ENCODE measurements at places on chromosomes 7 and 10.

DNA sequence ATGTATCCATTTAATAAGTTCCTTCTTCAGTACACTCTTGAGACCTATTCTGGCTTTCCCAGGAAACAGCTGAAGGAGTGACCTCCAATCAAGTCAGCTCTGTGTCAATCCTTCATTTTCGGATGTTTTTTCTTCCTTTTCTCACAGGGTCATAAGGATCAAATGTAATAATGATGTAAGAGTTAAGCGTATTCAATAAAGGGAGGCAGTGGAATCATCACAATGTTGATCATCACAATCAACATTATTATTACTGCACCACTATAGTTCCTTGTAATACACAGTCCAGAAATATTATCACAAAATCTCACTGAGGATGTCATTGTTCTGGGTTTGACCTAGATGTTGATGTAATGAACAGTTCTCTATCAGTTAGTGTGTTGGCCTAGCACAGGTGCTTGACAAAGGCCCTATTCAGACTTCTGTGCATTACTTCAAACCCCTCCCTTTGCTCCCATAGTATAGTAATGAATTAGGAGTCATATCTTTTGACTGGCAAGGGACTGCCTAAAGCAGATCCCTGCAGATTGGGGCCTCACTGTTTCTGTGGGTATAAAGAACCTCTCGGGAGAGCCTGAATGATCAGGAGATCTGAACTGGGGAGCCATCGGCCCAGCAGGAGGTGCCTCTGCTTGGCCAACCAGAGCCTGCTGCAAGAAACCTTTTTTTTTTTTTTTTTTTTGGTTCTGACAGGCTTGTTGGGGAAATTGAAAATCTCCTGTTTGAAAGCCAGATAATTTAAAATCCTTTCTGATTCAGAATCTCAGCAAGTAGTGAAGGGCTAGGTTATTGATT is 100.6 kb downstream of the KAT6B start:
- DNase-seq = no peak

DNA sequence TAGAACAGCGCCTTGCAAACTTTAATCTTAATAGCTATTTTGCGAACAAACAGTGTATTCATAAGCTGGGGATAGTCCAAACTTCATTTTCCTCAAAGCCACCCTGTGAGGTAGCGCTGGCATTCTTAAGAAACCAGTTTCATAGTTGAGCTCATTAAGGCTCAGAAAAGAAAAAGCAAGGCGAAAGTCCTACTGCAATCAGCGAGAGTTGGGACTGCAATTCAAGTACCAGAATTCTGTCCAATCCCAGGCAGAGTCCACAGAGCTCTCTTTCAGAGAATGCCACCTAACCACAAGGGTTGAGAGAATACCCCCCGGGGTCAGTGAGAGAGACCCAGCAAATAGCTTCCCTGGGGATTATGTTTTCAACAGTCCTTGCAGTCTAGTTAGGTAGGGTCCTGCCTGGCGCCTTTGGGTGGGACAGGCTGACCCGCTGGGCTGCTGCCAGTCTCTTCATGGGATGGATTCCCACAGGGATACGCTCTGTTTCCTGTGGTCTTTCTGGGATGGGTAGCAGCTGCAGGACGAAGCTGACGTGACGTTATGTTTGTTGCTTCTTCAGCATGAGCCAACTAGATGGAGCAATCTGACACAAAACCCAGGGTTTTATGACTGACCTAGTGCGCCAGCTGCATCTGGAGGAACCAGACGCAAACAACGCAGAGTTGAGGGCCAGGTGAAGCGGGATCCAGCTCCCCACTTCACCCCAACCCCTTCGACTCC is 16.0 kb downstream of the BMPER start:
- DNase-seq = no peak

DNA sequence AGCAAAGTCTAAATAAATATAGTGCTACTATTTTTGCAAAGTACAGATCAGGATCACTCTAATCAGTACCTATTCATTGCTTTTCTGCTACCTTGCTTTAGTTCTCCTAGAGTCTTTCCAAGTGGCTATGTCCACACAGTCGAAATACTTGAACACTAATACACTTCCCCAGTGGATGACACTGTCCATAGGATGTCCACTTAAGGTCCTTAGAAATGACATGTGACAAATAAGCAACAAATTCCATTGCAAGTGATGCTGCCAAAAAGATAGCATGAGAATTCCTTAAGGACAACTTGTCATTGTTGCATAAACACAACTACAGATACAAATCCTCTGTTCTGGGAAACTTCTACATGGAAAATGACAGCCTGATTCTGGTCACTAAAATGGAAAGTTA is 93.6 kb downstream of the ANK3 start:
- DNase-seq = no peak

DNA sequence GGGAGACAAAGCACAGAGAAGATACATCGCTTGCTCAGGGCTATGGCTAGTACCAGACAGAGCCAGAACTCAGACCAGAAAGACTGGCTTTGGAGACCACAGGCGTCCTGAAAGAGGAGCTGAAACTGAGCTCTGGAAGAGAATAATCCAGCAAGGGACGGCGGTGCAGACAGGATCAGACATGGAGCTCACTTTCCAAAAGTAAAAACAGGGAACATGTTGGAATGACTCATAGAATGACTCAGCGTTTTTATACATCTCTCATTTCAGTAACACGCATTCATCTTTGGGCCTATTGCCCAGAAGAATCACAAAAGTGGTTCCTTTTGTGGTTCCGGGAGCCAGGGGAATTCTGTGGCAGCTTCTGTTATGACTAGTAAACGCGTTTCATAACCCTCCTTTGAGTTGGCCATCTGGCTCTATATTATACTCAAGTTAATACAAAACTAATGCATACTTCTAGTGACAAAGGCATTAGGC is 37.2 kb downstream of the PLEKHS1 start:
- no peak for DNase-seq

GRCh38 chr10:58399410-58399809 is 14.2 kb downstream of the TFAM start:
- DNase-seq = no peak

GRCh38 chr7:113784316-113784715 is 134.5 kb downstream of the PPP1R3A start:
- DNase-seq = no peak

DNA sequence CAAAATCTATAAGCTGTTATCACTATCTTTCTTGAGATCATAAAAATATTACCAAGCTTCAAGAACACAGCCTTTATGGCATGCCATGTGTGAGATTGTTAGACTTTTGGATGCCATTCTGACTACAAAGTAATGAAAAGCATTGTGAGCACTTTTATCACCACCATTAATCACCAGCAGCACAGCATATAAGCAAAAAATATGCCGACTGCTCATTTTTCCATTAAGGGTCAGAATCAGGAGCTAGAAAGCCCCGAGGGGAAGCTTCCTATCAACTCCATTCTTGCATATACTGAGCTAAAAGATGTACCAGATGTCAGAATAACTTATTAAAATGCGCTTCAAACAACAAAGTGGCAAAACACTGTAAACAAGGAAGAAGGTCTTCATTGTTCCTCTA is 114.3 kb downstream of the LMBR1 start:
- no peak for DNase-seq

- no peak for DNase-seq
Observed at GRCh38 chr7:29192811-29193210, 1.8 kb upstream of the CHN2 start.

DNA sequence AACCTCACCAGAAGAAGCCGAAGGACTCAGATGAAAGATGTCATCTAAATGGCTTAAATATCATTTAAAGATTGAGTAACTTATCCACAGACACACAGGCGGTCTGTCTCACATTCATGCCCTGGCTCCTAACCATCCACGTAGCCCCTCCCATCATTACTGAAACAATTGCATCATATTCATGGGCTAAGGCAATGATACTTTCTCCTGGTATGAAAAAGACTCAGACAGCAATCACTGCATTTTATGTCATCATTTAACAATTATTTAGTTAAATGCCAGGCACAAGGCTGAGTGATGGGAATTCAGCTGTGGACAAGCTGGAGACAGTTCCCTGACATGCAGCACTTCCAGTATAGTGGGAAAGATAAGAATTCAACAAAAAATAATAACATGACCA is 11.2 kb upstream of the TECTB start:
- DNase-seq = no peak

- no peak for DNase-seq
Observed at GRCh38 chr10:7937315-7937945, 117.1 kb upstream of the GATA3 start.

Measured in activated CD4-positive, alpha-beta T cell treated with anti-CD3 and anti-CD28 coated beads, Interleukin-2, amount 50 U/mL, for 48 hours (primary cell).